Activated CD8-positive, alpha-beta memory T cell treated with anti-CD3 and anti-CD28 coated beads for 24 hours (primary cell): ENCODE measurements at places on chromosomes 12 and 14.

GRCh38 chr12:24989216-24989615 is 40.3 kb upstream of the BCAT1 start:
- DNase-seq = no peak

DNA sequence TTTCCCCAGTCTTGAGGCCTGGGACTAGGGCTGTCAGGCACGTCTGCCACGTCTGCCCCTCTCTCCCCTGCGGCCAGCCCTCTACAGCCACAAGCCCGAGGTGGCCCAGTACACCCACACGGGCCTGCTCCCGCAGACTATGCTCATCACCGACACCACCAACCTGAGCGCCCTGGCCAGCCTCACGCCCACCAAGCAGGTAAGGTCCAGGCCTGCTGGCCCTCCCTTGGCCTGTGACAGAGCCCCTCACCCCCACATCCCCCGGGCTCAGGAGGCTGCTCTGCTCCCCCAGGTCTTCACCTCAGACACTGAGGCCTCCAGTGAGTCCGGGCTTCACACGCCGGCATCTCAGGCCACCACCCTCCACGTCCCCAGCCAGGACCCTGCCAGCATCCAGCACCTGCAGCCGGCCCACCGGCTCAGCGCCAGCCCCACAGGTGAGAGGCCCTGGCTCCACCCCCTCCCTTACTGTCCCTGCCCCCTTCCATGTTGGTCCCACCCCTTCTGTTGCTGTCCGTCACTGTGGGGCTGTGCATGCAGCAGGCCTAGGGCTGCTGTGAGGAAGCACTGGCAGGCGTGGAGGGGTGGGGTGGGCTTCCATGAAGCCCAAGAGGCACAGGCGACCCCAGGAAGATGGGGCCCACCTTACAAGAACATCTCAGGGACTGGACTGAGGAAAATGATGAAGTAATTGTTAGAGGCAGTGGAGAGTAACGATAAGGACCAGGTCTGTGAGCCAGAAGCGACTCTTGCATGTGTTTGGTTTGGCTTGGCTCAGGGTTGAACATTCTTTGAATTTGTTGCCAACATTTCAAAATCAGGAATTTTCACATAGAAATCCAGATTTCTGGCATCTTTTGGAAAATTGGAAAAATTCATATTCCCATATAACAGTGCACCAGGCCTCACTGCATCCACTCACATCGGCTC is 16.8 kb downstream of the C12orf43 start:
- DNase-seq = no peak

DNA sequence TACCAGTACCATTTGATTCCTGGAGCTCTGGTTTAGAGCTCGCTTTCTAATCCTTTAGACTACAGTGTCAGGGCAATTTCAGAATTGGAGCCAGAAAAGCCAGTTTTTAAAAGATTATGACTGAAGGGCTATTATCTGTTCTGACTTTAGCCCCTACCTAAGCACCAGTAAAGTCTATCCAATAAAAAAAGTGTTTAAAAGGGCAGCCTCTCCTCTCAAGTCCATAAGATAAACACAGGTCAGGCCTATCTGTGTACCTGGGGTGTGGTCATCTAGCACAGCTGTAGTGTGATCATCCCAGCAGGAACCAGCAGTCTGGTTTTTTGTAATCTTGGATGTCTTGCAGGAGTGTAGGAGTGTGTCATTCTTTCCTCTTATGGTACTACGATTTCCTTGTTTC is 6.6 kb downstream of the APPL2 start:
- DNase-seq = no peak

DNA sequence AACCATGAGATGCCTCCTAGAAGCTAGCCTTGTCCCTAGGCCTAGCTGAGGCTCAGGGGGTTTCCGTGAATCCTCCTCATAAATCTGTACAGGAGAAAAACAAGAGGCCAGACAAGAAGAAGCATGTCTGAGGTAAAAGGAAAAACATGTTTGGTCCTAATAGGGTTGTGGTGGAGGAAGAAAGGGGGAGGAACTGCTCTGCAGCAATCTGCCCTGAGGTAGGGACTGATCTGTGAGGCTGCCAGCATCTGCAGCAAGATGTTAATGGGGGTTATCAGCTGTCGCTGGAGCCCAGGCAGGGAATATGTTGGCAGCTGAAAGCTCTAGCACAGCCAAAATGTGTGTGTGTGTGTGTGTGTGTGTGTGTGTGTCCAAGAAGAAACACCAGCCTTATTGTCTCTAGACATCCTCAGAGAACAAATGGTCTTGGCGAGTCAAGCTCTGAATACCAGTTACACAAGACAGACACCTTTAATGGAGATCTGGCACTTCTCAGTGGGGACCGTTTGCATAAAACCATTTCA is 218.5 kb downstream of the NUAK1 start:
- no peak for DNase-seq

GRCh38 chr12:53852992-53853391 is 85.6 kb upstream of the HOXC13 start:
- no peak for DNase-seq

- DNase-seq = no peak
Measured at GRCh38 chr12:42691991-42692557, 102.5 kb upstream of the PRICKLE1 start.

GRCh38 chr12:17097674-17098073 is 491.7 kb upstream of the LMO3 start:
- DNase-seq = no peak

GRCh38 chr14:75156901-75157300 is 19.5 kb downstream of the TMED10 start:
- DNase-seq = no peak

GRCh38 chr12:43151441-43151981 is 400.5 kb downstream of the ADAMTS20 start:
- DNase-seq = no peak

- no peak for DNase-seq
Measured at GRCh38 chr14:103613517-103613916, 15.5 kb upstream of the KLC1 start.

- DNase-seq = no peak
Measured at GRCh38 chr14:63752449-63753169, 24.7 kb upstream of the SGPP1 start.

GRCh38 chr14:88030079-88030478 is 25.1 kb downstream of the GPR65 start:
- DNase-seq = no peak

DNA sequence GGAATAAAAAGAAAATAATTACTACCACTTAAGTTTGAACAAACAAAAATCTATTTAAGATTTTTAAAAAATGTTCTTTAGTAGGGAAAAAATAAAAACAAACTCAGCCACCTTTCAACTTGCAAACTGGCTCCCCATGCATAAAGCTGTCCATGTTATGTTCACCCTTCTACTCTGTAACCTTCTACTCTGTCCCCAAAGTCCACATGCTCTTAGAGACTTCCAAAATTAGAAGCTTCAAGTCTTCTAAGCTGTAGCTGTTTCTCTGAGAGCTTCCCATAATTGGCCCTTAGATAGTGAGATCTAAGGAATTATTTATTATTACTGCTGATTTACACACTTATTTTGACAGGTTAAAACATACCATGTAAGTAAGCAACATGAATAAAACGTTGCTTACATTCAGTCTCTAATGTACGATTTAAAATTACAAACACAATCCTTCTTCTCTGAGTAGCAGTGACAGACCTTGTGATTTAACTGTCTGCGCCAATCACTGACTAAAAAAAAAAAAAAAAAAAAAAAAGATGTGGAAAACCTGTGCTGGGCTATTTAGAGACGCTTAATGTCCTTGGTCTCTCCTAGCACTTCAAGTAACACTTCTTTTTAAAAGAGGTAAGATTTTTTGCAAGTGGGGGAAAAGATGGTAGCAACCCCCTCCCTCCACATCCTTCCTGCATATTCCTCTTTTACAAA is 28.3 kb upstream of the GRIP1 start:
- no peak for DNase-seq

DNA sequence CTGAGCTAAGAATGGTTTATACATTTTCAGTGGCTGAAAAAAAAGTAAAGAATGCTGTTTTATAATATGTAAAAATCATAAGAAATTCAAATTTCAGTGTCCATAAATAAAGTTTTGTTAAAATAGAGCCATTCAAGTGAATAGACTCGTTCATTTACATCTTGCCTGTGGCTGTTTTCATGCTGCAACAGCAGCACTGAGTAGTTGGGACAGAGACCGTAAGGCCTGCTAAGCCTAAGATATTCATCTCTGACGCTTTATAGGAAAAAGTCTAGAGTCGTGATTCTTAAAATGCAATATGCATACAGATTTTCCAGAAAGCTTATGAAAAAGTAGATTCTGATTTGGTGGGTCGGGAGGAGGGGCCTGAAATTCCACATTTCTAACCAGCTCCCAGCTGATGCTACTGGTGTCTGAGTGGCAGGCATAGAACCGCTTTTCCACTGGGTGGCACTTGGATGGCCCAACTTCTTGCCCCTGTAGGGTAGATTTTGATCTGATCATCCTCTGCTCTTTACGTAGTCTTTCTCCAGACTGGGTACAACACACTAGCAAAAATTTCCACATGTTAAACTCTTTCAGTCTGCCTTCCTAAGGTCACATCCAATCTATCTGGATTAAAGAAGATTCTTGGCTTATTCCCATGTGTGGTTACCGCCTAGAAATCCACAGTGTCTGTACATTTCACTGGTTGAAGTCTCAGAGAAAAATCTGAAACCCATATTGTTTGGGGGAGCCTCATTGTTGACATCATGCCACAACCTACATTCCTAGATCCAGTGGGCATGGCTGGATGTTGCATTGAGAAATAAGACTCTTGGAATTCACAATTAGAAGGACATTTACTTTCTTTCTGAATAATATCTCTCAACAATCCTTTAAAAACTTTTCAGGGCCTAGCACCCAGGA is 151.2 kb downstream of the C12orf75 start:
- no peak for DNase-seq

- peak; percentile 73 for DNase-seq
Measured at GRCh38 chr12:121805171-121806008, 1.6 kb downstream of the SETD1B start.

DNA sequence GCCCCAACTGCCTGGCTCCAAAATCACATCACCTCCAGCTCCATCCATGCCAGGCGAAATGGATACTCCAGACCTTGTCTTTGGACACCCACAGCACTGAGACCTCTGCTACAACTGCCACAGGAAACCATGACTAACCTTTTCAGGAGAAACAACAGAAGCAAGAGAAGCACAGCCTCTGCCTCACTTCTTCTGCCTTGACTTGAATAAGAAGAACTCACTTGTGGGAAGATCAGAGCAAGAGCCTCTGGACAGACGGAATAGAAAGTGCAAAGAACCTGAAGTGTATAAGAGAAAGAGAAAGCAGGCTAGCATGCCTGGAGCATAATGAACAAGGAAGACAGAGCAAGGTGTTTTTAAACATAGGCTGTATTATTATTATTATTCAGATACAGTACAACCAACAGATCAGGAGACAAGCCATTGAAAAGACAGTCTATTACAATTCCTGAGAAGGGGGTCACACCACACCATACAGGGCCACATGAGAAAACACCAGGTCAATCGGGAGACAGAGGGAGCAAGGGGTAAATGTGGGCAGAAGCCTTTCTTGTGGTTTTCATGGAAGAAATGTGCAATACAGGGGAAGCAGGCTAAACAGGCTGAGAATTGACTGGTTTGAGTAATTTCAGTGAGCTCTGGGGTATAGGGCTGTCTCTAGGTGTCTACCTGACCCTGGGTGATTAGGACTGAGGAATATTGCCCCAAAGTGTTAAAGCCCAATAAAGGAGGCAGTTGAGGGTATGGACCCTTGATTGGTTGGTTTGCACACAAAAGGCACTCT is 7.4 kb upstream of the OR10P1 start:
- no peak for DNase-seq

- DNase-seq = no peak
Measured at GRCh38 chr12:116384691-116385485, 107.4 kb upstream of the MED13L start.

DNA sequence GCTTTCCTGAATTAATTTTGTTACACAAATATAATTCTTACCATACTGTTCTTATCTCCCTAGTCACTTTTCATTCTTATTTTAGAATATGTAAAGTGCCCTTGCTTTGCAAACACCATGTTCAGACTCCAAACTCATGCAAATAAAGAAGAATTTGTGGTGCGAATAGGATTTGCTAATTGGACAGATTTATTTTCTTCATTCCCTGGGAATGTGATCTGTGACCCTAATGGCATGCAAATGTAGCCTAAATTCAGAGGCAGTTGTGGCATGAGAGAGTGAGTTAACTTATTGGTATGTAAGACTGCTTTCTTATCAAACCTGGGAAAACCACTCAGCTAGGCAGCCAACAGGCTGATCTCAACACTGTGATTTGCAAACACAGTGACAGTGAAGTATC is 10.0 kb downstream of the CAPZA3 start:
- DNase-seq = no peak

GRCh38 chr12:60173224-60174170 is 577.7 kb downstream of the SLC16A7 start:
- no peak for DNase-seq

GRCh38 chr14:24429395-24430142 is at the start of the genes CBLN3 and KHNYN:
Gene CBLN3, minus strand, starts transcription at chr14:24429668. Its CDS starts 614 bp downstream, at chr14:24429054.
Gene KHNYN, plus strand, starts transcription at chr14:24429954. Its CDS starts 777 bp downstream, at chr14:24430731.
- peak; percentile 94 for DNase-seq

DNA sequence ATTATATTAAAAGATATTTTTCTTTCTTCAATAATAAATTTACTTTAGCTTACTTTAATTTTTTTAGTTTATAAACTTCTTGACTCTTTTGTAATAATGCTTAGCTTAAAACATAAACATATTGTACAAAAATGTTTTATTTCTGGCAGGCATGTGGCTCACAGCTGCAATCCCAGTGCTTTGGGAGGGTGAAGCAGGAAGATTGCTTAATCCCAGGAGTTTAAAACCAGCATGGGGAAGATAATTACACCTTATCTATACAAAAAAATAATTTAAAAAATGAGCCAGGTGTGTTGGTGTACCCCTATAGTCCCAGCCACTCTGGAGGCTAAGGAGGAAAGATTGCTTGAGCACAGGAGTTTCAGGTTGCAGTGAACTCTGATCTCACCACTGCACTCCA is 120.7 kb downstream of the GPHN start:
- DNase-seq = no peak

DNA sequence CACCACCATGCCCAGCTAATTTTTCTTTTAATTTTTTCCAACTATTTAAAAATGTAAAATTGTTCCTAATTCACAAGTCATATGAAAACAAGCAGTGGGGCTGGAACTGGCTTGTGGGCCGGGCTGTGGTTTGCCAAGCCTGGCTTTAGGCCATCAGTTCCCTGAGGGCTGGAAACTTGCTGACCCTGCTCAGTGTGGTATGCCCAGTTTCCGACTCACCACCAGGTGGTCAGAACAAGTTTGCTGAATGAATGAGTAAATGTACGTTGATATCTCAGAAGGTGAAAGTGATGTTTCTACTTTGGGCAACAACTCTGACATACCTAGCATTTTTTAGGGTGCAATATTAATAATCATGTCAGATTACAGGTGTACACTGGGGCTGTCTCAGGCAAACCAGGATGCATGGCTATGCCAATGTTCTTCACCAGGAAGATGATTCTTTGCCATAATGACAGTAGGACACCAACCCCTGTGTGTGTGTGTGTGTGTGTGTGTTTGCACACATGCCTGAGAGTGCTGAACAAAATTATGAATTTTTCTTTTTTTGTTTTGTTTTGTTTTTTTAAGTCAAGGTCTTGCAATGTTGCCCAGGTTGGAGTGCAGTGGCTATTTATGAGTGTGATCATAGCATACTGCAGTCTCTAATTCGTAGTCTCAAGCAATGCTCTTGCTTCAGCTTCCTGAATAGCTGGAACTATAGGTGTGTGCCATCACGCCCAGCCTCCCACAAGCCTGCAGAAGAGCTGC is 106.1 kb downstream of the PTPN11 start:
- DNase-seq = no peak
